ENCODE measurements at places on chromosomes 2 and 18.

DNA sequence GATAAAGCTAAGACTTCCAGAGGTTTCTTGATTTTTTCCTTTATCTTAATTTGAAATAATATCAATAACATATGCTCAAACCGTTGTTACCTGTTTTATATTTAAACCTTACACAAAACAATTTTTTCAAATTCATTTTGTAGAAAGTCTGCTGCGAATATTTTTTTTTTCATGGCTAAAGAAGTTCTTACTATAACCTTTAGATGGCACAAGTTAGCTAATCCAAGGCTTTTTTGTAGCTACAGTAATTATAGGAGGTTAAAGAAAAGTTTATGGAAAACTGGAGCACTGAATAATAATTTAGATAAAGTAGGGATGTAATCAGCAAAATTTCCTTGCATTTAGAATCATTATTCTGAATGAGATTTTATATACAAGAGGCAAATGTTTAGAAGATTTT lies 78.0 kb upstream of the PNPT1 start:
- DNase-seq = no peak

GRCh38 chr2:196963961-196964360 lies 37.5 kb upstream of the PGAP1 start:
- no peak for DNase-seq

DNA sequence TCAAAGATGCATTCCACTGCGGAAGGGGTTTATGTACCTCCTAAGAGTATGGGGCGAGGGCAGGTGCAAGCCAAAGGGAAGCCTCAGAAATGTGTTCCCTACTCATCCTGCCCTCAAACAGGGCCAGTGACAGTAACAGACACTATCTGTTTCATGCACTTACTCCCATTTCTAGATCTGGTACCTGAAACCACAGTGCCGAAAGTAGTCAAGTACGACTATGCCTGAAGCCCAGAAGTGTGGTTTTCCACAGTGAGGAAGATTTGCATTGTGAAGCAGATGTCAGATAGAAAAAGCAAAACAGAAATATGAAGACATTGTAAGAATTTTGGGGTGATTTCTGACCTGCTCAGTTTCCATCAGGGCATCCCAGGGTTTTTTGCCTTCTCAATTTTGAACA lies 748.7 kb downstream of the RNF144A start:
- no peak for DNase-seq

- no peak for DNase-seq
These were observed 90.3 kb upstream of the BCL2L11 start for GRCh38 chr2:111030260-111030891.

DNA sequence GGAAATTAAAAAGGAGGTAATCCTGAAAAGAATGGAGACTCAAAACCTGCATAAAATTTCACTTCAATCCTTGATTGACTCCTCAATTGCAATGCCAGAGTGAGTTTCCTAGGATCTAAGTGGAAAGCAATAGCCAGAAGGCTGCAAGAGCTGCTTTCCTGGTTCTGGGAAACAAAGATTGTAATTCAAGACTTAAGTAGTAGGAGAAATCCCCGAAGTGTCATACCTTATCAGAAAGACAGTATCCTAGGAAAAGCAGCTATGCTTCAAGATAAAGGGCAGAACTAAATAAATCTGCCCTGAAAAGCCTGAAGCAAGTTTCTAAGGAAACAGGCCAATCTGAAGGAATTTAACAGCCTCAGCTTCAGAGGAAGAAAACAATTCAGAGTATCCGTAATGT lies 390.2 kb downstream of the DSC3 start:
- no peak for DNase-seq

DNA sequence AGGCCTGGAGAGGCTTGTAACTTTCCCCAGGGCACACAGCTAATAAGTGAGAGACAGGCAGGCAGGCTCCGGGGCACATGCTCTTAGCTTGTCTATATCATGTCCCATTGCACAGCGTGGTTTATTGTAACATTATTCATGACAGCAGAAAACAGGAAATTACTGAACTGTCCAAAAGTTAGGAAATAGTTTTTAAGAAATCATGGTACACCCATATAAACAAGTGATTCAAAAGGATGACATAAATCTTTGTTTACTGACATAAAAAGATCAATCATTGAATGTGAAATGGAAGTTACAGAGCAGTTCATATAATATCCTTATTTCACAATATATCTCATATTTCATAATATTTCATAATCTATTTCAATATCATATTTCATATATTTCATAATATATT lies 34.3 kb upstream of the TXNDC2 start:
- no peak for DNase-seq

GRCh38 chr2:109005686-109006204 lies 16.7 kb upstream of the EDAR start:
- DNase-seq = no peak

DNA sequence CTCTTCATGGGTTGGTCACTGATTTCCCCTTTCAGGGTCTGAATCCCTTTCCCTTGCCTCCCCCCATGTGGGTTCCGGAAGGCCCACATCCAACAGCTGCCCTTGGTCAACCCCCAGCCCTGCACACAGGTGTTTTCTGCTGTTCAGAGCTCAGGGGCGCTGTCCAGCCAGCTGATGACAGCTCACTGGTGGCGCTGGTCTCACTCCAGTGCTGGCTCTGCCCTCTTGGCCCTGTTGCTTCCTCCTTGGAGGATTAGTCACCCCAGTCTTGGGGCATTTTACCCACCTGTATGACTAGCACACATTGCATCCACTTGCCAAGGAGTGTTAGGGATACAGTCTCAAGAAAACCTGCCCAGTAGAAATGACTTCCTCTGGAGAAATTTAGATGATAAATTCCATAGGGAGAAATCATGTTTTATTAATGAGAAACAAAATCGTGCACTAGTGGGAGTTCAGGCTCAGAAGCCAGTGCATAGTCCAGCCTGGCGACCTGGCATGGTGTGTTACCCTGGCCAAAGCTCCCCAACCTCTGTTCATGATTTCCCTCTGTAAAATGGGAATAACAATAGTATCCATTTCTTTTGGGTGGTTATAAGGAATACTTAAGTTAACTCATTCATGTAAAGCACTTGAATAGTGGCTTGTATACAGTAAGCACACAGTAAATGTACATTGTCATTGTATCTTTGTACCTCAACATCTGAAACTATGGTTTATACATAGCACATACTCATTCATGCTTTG lies 21.6 kb downstream of the CRIM1 start:
- no peak for DNase-seq

GRCh38 chr2:9939587-9940485 lies 11.7 kb upstream of the GRHL1 start:
- DNase-seq = no peak

GRCh38 chr18:79935925-79936324 lies 15.5 kb downstream of the SLC66A2 start:
- no peak for DNase-seq

DNA sequence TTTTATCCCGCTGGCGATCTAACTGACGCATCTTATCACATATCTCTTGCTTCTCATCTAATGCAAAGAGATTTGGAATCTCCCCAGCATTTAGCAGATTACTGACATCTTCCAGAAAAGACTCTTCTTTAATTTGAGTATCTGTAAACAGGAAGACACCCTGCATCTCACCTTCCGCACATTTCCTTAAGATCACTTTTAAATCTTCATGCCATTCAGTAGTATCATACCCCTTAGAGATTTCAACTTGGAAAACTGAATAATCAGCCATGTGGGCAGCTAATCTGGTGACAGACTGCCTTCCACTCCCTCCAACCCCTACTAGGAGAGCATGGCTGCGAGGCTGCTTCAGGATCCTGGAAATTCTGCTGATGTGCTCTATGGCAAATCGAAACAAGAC lies 204.3 kb downstream of the DNAH7 start:
- no peak for DNase-seq

- no peak for DNase-seq
These were observed 295.9 kb downstream of the ERBB4 start for GRCh38 chr2:212242724-212243123.

- no peak for DNase-seq
These were observed 185.7 kb upstream of the KLHL29 start for GRCh38 chr2:23199115-23199918.

- no peak for DNase-seq
These were observed 1711.2 kb upstream of the CELF4 start for GRCh38 chr18:39276764-39277163.

DNA sequence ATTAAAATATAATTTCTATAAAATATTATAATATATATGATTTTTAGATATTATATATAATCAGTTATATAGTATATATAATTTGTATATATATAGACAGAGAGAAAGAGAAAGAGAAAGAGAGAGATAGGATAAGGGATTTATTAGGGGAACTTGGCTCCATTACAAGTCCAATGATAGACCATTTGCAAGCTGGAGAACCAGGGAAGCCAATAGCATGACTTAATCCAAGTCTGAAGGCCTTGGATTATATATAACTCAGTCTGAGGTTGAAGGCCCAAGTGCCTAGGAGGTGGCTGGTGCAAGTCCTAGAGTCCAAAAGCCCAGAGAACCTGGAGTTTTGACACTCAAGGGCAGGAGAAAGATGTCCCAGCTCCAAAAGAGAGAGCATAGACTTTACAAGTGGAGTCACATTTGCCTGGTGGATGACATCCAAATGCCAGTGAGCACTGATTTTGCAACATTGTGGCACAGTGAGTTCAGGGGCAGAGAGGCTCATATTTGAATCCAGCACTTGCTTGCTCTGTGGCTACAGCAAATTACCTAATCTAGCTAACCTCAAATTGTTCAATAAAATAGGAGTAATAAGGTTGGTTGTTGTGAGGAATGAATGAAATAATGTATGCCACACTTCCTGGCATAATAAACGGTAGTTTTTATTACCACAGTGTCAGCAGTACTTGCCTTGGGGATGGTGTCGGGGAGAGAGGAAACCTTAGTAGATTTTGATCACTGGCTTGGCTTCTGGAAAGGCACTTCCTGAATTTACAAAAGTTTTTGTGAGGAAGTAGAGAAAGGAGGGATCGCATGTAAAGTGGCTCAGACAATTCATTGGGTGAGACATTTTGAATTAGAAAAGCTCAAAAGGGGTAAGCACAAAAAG lies 69.6 kb upstream of the CD28 start:
- DNase-seq = no peak

DNA sequence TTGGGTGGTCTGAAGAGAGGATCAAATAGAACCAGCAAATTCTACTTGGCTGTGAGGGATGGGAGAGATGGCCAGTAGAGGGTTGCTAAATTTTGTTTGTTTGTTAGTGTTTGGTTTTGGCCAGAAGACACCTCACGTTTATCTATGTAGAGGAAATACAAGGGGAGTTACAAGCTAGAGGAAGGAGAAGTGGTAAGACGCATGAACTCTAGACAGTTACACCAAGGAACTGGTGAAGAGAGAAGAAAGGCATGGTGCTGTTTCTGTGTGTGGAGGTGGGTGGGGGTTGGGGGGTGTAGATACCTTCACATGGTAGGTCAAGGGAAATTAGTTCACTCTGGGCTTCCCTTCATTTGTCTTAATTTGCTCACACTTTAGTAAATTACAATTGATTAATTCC lies 25.6 kb downstream of the RASGRP3 start:
- DNase-seq = no peak

- DNase-seq = no peak
These were observed 400.3 kb downstream of the MTX2 start for GRCh38 chr2:176669398-176670174.

DNA sequence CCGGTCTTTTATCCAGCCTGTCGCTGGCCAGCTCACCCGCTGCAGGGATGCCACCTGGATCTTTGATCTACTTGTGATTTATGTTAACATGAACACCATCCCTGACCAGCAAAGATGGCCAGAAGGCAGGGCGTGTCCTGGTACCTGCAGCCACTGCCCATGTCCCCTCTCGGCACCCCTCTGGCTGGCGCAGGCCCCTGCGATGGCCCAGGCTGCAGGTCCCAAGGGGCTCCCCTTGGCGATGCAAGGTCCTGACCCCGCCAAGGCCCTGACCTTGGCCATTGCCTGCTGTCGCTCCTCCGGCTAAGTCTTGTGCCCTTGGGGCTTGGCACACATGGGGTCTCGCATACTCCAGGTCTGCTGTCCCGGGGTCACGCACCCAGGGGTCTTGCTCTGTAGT lies 214.9 kb downstream of the TWIST2 start:
- DNase-seq = no peak

DNA sequence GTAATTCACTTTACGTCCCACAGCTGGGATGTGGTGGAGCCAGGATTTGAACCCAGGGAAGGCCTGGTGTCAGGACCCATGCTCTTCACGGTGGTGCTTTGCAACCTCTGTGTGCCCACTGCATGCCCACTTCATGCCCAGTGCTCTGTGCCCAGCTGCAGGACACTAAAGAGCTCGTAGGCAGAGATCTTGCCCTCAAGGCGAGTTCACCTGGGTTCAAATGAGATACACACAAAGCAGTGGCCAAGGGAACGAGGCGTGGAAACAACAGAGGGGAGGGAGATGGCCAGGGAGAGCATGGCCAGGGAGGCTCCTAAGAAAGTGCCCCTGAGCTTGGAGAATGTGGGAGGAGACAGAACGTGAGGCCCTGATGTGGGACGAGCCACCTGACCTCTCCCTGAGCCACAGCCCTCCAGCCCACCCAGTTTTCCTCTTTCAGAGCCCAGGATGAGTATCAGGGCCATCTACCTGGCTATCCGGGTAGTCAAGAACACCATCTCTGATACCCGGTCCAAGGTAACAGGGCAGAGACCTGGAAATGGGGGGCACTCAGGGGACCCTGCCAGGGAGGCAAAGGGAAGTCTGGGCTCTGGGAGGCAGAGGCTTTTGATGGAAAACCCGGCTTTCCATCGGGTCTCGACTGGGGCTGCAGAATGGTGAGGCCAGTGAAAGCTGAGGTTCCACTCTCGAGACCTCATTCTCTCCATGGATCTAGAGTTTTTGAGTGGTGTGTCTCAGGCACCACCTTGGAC lies 20.4 kb downstream of the MROH2A start:
- no peak for DNase-seq

- DNase-seq = no peak
These were observed 30.2 kb downstream of the XDH start for GRCh38 chr2:31384351-31384750.

GRCh38 chr18:69718912-69719547 lies 228.6 kb downstream of the CD226 start:
- DNase-seq = no peak

DNA sequence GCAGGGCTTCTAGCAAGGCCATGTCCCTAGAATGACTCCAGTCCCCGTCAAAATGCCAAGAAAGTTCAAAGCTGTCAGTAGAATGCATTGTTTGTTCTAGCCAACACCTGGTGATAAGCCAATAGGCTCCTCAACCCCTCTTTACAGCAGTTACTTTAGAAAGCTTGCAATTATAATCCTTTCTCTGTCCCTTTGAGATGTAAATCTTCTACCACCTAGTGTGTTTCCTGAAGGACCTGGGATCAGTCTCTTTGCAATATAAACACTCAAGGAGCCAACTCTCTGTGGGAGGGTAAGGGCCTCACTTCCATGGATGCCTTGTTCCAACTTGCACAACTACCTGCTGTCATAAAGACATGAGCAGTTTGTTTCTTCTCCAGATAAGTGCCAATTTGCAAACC lies 301.8 kb downstream of the NBAS start:
- DNase-seq = no peak

GRCh38 chr2:234309431-234309830 lies 187.4 kb downstream of the ARL4C start:
- DNase-seq = no peak

- DNase-seq = no peak
These were observed 36.1 kb upstream of the MRPL33 start for GRCh38 chr2:27735263-27735904.

- no peak for DNase-seq
These were observed 19.0 kb upstream of the INO80C start for GRCh38 chr18:35516789-35517188.

Data from bone marrow (tissue), 2 donors.